Activated naive CD8-positive, alpha-beta T cell treated with anti-CD3 and anti-CD28 coated beads, Interleukin-2, amount 10 ng/mL, durations not matched to agents 7 days and 5 days (primary cell): ENCODE measurements at places on chromosomes 5 and 9.
A peak's percentile ranks its signal among the peaks of the same experiment; 100 is the strongest.

DNA sequence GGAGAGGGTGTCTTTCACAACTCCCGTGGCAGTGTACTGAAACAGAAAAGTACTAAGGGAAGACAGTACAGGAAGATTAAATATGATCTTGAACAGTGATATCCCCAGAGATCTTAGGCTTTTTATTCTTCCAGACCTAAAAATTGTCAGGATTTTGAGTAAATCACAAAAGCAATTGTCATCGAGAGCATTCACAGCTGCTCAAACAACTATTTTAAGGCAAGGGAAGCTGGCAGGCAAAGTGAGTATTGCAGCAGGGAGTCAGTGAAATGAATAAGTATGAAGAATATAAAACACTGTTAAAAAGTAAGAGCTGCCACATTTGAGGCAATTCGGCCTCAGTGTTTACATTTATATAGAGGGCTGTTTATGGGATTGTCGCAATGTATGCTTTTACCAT lies 479.0 kb downstream of the CAAP1 start:
- DNase-seq = no peak

GRCh38 chr9:98380065-98380681 lies 124.7 kb upstream of the TBC1D2 start:
- DNase-seq = no peak

GRCh38 chr9:8864545-8864896 lies 1064.9 kb upstream of the DMAC1 start:
- no peak for DNase-seq

- DNase-seq = no peak
Observed at GRCh38 chr5:91423871-91424270, 40.8 kb upstream of the ARRDC3 start.

- DNase-seq = no peak
Observed at GRCh38 chr5:131042021-131042789, 122.9 kb downstream of the HINT1 start.

- DNase-seq = no peak
Observed at GRCh38 chr5:69213513-69214215, 21.0 kb upstream of the CDK7 start.

GRCh38 chr9:109399258-109399767 lies 78.5 kb upstream of the EPB41L4B start:
- DNase-seq = no peak

GRCh38 chr5:72497823-72498222 lies 9.4 kb downstream of the ZNF366 start:
- DNase-seq = no peak

GRCh38 chr5:13591621-13592020 lies 352.9 kb downstream of the DNAH5 start:
- no peak for DNase-seq

GRCh38 chr9:34957492-34958410 lies at the start of gene PHF24:
Gene PHF24 (plus strand): TSS chr9:34958285. CDS start chr9:34971299, 13,014 bp downstream.
- DNase-seq = peak; percentile 55

- no peak for DNase-seq
Observed at GRCh38 chr5:106768392-106768791, 902.3 kb downstream of the EFNA5 start.

DNA sequence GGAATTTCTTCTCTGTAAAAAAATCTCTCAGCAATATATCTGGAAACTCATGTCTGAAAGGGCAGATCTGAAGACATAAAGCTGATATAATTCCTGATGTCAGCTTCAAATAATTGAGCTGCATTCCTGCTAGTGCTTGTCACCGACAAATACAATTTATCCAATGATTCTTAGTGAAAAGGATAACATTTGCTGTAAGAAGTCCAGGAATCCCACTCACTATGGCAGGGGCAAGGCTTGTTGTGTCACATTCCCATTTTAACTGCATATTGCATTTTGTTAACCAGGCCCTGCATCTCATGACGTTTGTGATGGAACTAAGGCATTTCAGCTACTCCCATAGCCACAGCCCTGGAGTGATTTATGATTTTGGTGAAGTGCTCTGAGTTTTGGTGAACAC lies 160.1 kb upstream of the DAB2 start:
- DNase-seq = no peak

DNA sequence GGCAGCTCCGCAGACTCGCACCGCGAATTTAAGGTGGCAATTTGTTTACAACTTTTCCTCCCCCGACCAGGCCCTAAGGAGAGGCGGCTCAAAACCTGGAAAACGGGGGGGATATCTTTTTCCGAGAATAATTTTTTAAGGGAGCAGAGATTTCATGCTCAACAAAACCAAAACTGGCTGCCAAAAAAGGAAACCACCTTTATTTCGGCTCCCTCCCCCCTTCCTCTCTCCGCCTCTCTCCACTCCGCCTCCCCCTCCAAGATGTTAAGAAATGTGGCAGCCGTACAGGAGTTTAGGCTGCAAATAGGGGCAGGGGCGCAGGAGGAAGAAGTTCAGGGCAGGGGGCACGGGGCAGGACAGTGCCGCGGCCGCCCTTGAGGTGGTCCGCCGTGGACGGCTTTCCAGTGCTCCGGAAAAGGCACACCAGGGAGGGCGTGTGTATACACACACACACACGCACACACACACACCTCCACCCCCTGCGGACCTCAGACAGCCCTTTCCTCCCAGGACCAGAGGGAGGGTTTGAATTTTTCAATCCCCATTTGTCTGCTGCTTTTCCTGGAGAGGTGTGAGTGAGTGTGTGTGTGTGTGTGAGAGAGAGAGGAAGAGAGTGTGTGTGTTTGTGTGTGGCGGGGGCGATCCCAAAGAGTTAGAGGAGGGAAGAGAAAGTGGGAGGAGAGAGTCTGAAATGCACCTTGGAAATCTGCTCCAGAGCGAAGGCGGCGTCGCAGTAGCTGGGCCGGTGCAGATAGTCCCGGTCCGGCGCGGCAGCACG lies 9.1 kb downstream of the PTCH1 start:
- peak; percentile 73 for DNase-seq

DNA sequence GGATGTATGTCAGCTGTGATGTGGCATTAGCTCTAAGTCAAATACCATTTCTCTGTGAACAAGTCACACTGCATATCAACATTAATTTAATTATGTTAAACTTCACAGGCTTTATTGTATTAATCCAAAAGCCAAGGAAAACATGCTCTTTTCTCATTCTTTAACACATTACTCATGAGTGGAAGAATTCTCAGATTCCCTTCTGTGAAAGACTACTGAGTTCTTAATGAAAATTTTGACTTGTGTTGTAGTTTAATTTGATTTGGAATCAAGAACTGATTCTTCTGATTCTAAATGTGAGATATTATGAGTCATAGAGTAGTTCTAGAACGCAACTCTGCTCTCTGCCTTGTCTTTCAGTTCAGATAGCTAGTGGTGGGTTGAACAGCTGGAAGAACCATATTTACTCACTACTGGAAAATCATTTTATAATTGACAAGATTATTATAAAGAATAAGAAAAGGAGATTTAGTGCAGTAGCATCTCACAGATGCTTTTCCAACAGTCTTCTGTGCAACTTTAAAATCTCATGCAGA lies 90.6 kb downstream of the VCAN start:
- DNase-seq = no peak

DNA sequence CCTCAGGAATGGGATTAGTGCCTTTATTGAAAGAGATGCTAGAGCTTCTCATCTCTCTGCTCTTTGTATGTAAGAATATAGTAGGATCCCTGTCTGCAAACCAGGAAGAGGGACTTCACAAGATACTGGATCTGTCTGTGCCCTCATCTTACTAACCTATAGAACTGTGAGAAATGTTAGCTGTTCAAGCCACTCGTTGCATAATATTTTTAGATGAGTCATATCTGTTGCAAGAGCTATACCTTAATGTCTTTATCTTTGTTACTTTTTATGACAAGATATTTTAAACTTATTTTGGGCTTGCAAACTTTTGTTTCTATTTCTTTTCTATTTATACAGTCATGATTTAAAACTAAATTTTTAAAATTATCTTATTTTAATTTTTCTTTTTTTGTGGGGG lies 1296.8 kb upstream of the CDH6 start:
- DNase-seq = no peak

DNA sequence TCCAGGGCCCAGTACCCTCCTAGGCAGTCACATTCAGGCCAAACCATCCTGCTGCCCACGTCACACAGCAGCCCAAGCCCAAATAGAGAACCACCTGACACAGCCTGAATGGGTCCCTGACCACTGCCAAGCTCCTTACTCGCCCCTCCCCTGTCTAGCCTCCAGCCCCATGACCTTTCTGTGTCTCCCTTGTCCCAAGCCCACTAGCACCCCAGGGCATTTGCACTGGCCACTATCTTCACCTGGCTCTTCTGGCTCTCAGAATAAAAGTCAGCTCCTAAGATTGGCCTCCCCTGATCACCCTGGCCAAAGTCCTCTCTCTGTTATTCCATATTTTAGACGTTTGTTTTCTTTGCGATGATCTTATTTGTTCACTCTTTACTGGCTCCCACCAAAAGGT lies 20.4 kb downstream of the FGFR4 start:
- no peak for DNase-seq

DNA sequence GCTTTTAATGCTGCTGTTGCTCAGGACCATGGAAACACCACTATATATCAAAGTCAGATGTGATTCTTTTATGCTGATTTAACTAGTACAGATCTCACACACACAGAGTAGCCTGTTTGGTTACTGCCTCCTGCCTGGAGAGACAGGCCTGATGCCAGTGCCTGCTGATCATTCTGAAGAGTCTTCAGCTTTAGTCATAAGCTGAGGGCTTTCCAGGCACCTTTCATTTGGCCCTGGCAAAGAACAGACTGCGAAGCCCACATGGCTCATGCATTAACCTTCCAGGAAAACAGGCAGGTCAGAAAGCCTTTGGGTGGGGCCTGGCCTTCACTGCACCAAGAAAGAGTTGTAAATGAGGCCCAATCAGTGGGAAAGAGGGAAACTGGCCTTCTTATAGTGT lies 144.7 kb downstream of the SAXO1 start:
- DNase-seq = no peak

DNA sequence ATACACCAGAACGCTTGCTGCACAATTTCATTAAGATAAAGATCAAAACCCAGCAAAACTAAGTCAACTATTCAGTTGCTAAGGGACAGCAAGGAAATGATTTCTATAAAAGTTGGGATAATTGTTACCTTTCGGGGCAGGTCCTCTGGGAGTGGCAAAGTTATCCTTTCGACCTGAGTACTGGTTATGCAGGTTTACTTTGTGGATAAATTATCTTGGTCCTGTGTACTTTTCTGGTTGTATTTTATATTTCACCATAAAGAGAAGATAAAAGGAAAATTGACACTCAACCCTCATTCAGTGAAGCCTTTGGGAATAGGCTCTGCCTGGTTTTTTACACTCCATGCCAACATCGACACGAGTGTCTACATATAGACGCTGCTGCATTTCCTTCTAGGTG lies 146.5 kb downstream of the SYK start:
- DNase-seq = no peak

- DNase-seq = no peak
Observed at GRCh38 chr5:134523543-134524271, 1.8 kb upstream of the JADE2 start.

DNA sequence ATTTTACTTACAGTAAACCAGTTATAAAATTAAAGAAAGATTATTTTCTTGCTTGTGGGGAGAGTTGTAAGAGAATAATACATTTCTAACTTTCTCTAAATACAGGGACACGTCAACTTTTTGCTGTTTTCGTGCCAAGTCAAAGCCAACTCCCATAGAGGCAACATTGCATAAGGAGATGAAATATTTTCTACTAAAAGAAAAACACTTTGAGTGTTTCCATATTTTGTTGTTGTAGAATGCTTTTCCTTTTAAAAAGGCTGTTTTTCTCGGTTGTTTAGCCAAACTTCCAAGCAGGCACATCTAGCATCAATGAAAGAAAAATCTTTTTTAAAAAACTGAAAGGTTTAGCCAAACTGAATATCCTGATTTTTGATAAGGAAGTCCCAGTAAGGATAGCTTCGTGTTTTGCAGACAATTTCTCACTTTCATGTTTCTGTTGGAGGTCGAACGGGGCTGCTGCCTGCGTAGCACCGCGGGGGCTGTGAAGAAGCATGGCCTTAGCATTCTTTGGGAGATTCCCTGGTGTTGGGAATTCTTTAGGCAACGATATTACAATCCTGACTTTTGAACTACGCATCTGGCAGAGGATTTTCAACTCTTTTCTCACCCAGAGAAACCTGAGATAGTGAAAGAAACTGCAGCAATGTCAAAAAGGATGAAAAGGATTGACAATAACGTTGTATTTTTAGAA lies 108.1 kb upstream of the FBXL7 start:
- DNase-seq = no peak

DNA sequence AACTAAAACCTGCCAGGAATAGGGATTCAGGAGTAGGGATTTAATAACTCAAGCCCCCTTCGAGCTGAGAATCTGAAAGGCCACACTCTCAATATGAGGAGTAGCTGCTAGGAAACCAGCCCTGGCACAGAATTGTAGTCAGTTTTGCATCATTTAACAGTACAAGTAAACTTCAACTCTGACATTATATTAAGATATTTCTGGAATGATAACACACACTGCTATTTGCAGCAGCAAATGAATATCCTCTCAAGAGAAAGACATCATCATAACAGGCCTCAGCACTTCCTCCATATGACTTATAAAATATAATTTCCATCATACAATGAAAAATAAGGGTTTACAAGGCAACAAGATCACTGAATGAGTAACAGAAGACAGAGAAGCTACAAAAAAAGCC lies 138.2 kb upstream of the RFX3 start:
- DNase-seq = no peak

GRCh38 chr9:128529191-128529590 lies 23.2 kb upstream of the SPTAN1 start:
- no peak for DNase-seq

DNA sequence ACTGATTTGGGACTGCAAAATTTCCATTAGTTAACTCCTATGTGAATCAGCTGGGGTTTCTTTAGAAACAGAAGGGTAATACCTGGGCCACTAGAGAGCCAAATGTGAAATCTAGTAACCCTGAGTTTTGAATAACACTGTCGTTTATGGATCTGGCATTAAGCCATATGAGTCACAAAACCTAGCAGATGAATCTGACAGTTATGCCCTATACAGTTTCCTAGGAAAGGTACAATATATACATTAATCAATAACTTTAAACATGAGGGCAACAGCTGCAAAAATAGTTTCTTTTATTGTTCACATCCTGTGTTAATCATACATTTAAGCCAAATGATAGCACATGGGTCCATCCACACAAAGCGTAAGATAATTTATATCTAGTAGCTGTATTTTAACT lies 56.9 kb downstream of the PAM start:
- DNase-seq = no peak

DNA sequence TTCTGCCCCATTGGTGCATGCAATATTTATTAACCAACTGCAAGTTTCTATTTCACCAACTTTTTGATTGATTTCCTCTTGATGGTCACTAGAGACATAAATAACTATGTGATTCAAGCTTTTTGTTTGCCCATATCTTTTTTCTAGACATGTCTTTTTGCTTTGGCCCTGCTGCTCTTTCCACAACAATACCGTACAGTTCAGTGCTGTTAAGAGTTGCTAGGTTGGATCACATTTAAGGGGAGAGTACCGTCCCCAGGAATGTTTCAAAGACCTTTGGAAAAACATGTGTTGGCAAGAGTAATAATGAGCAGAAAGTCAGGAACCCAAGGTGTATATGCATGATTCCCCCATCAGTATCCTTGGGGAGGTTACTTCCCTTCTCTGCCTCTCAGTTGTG lies 268.8 kb upstream of the RFX3 start:
- no peak for DNase-seq
